T-cell (primary cell): ENCODE measurements at places on chromosomes 7 and 10.

DNA sequence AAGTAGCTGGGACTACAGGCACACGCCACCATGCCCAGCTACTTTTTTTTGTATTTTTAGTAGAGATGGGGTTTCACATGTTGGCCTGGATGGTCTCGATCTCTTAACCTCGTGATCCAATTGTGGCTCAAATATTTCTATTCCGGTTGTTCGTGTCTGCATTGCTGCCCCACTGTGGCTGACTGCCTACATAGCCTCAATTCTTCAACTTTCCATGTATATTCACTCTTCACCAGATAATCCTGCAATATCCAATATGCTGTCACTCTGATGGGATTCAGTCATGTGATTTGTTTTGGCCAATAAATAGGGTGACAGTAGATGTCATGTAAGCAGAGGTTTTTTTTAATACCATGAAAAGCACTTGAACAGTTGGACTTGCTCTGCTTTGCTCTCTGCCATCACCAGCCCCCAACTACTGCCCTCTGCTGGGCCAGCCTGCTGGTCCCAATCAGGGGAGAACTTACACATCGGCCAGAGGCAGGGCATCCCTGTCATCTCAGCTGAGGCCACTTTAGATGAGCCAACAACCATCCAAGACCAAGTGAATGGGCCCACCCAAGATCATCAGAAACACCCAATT lies 56.7 kb downstream of the NSUN6 start:
- no peak for DNase-seq

GRCh38 chr7:17946591-17946990 lies 6.3 kb upstream of the SNX13 start:
- no peak for DNase-seq

DNA sequence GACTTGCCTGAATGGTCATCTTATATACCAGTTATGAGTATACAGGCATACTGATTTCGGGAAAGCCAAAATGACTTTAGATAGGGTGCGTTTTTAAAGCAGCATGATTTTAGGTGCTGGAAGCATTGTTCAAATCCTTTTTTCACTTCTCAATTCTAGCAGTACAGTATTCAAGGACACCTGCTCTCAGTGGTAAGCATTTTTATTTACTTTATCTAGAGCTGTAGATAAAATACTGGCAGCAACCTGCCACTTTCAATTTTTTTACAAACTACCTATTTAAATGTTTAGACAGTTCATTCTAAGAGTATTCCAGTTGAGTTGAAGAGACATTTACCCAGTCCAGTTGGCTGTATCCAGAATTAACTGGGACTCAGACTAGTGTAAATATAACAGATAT lies 33.6 kb downstream of the TMEM106B start:
- DNase-seq, result no peak

DNA sequence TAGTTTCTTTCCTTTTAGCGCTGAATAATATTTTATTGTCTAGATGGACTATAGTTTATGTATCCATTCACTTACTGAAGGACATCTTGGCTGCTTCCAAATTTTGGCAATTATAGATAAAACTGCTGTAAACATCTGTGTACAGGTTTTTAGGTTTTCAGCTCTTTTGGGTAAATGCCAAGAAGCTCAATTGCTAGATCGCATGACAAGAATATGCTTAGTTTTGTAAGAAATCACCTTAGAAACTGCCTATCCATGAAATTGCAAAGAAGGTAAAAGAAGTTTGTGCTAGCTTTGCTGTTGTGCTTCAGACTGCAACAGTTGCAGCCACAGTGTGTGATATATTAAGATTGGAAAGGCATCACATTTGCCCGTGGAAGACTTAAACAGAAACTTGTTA lies 103.2 kb upstream of the TNS3 start:
- no peak for DNase-seq

- DNase-seq, result no peak
Observed at GRCh38 chr10:26488344-26488743, 50.2 kb downstream of the APBB1IP start.

DNA sequence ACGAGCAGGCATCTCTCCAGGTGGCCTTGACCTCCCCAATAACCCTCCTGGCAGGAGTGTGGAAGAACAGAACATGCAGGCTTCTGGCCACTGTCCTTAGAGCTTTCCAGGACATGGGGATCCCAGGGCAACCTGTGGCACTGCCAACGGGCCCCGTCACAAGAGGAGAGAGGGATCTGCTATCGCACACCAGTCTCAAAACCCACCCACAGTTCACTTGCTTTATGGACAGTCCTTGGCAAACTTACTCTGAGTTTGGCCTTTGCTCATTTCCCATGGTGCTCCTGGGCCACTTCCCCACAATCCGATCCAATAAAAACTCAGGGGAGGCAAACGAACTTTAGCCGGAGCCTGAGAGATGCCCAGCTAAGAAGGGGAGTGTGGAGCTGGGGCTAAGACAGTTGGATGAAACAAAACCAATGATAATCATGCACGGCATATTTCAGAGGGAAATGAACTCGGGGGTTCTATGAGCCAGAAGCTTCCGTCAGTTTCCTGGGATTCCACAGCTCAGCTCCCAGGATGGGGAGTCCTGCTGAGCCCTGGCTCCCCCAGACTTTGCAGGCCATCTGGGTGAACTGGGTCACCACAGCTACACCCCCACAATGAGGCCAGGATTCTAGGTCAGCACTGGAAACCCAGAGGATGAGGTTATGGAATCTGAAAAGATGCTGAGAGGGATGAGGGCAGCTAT lies 158.4 kb downstream of the NEURL1 start:
- no peak for DNase-seq

DNA sequence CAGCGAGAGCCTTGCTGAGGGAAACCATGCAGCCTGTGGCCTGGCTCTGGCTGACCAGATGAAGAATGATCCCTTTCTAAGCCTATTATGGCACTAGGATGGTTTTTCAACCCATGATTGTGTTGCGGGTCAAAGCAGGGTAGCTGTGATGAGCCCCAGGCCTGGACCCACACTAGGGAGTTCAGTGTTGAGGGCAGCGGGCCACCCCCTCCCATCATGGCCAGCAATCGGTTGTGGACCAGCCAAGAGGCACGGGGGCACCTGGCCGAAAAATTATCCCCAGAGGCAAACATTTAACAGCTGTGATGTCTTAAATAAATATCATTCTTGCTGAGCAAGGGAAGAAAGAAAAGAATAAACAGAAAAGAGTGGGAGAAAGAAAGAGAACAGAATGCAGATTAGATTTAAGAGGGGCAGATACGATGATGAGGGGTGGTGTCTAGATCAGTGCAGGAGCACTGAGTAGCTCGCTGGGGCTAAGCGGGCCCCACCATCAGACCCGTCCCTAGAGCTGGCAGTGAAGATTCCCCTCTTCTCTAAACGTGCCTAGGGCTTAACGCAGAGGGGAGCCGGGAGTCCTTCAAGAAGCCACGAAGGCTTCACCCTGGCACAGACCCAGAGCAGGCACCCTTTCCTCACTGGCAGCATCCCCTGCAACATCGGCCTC lies 82.7 kb downstream of the SLC37A3 start:
- no peak for DNase-seq

GRCh38 chr10:116158036-116158435 lies 115.0 kb downstream of the GFRA1 start:
- DNase-seq, result no peak

DNA sequence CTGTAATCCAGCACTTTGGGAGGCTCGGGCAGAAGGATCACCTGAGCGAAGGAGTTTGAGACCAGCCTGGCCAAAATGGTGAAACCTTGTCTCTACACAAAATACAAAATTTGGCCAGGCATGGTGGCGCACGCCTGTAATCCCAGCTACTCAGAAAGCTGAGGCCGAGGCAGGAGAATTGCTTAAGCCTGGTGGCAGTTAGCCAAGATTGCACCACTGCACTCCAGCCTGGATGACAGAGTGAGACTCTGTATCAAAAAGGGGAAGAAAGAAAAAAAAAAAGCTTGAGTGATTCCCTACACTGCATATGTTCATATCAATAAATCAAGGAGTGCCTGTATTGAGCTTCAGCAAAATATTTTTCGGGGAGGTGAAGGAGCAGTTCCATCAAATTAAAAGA lies 45.8 kb upstream of the SRRM3 start:
- DNase-seq, result no peak

DNA sequence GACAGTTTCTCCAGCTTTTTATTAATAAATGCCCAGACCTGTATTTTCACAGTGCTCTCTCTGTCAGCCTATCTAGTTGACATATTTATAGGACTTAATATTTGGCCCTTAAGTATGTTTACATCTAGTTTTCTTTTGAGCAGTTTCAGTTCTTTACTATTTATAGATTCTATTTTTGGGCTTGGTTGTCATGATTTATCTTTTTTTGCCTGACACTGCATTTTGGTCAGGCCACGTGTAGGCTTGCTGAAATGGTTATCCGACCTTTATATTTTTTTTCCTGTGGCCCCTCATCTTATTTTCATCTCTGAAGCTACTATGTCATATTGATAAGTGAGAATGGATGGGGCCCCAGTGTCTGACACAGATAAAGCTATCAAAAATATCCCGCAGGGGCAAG lies 515.4 kb upstream of the FZD8 start:
- DNase-seq, result no peak

- DNase-seq, result no peak
Observed at GRCh38 chr10:74863551-74863950, 37.2 kb downstream of the KAT6B start.
